ENCODE measurements at places on chromosomes 5 and 9.

DNA sequence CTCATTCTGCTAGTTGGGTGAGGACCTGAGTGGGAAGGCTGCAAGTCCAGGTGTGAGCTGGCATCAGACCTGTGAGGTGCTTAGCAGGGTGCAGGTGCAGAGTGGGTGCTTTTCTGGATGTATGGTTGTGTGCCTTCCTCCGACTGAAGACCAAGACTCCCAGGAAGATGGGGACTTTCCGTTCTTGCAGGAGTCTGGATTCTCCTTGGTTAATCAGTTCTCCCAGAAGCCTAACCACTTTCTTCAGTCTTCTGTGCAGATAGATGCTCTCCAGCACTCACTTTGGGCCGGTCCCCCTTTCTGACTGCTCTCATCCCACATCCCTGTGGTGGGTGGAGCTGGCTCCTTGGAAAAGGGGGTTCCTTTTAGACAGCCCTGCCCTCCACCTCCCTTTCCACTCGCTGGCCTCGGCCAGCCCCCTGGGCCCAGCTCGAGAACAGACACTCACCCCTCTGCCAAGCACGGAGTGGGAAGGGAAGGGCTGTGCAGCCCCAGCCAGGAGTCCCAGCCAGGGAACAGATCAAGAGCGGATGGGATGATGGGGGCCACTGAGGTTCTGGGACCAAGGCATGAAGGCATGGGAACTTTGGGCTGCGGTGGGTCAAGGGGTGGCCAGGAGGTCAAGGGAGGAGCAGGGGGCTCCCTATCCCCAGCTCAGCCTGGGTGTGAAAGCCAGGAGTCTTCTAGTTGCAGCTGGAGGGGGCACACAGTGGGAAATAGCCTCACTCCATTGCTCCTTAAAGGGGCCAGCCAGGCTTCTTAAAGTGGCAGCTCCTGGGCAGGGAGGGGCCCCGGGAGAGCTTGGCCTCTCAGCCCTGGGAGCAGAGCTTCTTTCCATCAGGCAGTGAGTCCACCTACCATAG, 62.4 kb downstream of the FGF18 start:
- DNase-seq, result no peak

DNA sequence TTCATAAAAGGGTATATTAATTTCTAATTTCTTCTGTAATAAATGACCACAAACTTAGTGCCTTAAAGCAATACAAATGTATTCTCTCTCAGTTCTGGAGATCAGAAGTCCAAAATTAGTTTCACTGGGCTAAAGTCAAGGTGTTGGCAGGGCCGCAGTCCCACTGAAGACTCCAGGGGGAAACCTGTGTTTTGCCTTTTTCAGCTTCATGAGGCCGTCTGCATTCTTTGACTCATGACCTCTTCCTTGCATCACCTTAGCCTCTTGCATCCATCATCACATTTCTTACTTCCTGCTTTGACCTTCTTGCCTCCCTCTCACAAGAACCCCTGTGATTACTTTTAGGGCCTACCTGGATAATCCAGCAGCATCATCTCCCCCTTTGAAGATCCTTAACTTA, 42.0 kb upstream of the ALDH1B1 start:
- no peak for DNase-seq

- no peak for DNase-seq
Observed at GRCh38 chr5:96709152-96709821, 47.1 kb downstream of the CAST start.

GRCh38 chr5:54700986-54701578, 183.5 kb downstream of the SNX18 start:
- DNase-seq, result no peak

- DNase-seq, result no peak
Observed at GRCh38 chr5:96177303-96177869, 215.7 kb upstream of the ELL2 start.

DNA sequence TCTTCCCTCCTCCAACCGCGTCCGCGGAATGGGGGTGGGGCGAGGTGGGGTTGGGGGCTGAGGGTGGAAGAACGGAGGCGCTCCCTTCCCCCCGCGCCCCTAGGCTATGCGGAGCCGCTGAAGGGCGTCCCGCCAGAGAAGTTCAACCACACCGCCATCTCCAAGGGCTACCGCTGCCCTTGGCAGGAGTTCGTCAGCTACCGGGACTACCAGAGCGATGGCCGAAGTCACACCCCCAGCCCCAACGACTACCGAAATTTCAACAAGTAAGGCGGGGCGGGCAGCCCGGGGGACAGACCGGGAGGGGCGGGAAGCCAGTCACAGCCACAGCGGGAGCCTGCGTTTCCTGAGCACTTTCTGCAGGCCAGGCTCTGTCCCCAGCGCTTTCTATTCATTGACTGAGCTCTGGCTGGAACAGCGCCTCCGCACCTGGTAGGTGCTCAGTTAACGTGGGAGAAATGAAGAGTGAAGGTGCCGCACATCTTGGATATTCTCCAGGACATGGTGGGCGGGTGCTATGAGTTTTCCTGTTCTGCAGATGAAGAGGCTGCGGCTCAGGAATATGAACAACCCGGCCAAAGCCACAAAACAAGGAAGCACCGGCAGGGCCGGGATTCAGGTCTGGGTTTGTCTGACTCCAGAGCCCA, 11.3 kb downstream of the MYOZ3 start:
- no peak for DNase-seq
